Chondrocyte (in vitro differentiated cells): ENCODE measurements at places on chromosomes 6 and 20. TPM values are rescaled to one million over a fixed set of nuclear protein-coding genes. Genes with fewer than 3 reads are reported as not detected.
A peak's percentile ranks its signal among the peaks of the same experiment; 100 is the strongest.

DNA sequence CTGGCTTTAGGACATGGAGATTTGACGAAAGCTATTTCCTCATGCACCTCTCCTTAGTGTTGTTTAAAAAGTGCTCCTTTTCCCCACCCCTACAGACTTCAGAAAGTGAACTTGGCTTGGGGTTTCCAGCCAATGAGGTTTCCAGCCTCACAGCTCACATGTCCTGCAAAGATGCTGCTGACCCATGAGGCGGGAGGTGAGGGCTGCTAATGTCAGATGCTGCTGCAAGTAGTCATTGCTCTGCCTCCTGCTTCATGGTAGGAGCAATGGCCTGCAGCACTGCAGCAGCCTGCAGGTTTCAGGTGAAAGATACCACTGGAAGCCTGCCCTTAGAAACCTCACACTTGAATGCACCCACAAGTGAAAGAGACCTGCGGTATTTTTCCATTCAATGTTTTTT is 112.8 kb downstream of the LAMP5 start:
- H3K27ac ChIP-seq = no peak overlapping the region
- DNase-seq = no peak
- H3K27me3 ChIP-seq = peaks cover 33% of the 10 kb centered on the region

Gene SLC25A27
- total RNA-seq = 5.7 to 6.8 TPM (median 6.5 TPM) in 3 replicates

DNA sequence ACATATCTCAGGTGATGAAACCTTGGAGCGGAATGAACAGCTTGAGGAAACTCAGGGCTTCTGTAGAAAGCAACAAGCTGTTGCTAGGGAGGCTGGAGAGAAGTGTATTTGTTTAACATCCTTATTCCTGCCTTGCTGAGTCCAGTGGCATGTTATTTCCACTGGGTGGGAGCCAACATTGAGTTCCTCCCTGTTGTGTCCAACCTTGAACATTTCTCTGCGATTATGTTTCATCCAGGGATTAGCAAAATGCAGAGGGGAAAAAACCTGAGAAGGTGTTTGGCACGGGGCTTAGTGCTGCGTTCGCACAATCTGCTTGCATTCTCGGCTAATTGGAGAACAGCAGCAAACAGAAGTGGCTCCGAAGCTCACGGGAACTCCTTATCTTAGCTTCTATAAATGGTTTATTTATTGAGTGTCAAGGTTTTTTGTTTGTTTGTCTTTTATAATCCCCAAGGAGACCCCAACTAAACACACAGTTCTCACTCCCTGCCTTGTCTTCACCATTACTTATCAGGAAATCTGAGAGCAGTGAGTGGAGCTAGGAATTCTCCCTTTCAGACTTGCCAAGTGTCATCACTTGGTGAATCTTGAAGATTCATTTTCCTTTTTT is 412.8 kb downstream of the CDC5L start:
- peak overlapping the region; percentile 42 for H3K27ac ChIP-seq
- DNase-seq = no peak
- H3K36me3 ChIP-seq = no peaks in the 10 kb centered on the region
- no peak overlapping the region for H3K4me3 ChIP-seq
- H3K4me1 ChIP-seq = peaks cover 20% of the 10 kb centered on the region

DNA sequence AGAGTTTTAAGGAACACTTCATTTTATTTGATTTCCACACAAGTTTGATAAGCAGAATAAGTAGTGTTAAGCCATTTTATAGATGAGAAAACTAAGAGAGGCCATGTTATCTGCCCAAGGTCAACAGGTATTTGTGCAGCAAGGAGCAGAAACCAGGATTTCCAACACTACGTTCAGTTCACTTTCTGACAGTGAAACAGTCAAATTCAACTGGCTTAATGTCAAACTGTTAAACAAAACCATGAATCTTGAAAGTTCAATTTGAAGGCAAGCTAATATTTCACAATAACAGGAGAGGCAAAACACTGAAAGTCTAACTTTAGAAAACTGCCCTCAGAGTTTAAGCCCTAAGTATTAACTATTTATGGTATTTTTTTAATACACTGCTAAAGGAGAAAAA is 32.6 kb downstream of the DTNBP1 start:
- no peaks in the 10 kb centered on the region for H3K27me3 ChIP-seq
- no peak for DNase-seq
- H3K27ac ChIP-seq = no peak overlapping the region

Gene CALHM4
- total RNA-seq = not detected in 3 replicates

Gene IL17A
- total RNA-seq = not detected in 3 replicates

DNA sequence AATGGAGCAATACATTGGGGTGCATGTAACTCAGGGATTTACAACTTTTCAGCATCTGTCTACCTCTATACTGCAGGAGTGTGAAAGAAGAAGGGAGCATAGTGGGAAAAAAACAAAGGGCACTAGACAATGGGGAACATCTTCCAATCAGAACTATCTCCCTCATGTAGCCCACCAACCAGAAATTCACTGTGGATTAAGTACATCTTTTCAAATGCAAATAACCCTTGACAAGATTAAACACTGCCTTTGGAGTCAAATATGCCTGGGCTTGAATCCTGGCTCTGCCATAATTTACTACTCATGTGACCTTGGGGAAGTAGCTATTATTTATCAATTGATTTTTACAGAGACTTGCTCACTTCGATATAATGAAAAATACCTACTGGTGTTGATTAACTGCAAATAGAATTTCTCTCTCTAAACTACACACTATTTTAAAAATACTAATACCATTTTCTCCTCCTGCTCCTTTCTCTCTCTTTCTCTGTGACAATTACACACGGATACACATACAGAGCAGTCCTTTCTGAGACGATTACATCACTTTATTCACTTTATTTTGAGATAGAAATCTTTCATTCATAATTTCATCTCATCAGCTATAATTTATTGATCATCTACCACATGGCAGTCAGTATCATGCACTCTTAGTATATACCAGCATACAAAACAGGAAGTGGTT is 783.7 kb downstream of the FRK start:
- DNase-seq = no peak
- no peak overlapping the region for H3K4me3 ChIP-seq
- no peak overlapping the region for H3K27ac ChIP-seq
- H3K4me1 ChIP-seq = no peaks in the 10 kb centered on the region

- H3K27ac ChIP-seq = no peak overlapping the region
- DNase-seq = no peak
- H3K27me3 ChIP-seq = peaks cover 6% of the 10 kb centered on the region
- H3K36me3 ChIP-seq = peaks cover 6% of the 10 kb centered on the region
Measured at GRCh38 chr6:71114544-71114943, 157.7 kb upstream of the B3GAT2 start.

Gene GPLD1
- total RNA-seq = 4.2 to 4.4 TPM (median 4.2 TPM) in 3 replicates
